Stimulated activated CD4-positive, alpha-beta T cell treated with anti-CD3 and anti-CD28 coated beads, Interleukin-2, amount 100 ng/mL, for 4 hours (primary cell): ENCODE measurements at places on chromosomes 13 and 19.
A peak's percentile ranks its signal among the peaks of the same experiment; 100 is the strongest.

DNA sequence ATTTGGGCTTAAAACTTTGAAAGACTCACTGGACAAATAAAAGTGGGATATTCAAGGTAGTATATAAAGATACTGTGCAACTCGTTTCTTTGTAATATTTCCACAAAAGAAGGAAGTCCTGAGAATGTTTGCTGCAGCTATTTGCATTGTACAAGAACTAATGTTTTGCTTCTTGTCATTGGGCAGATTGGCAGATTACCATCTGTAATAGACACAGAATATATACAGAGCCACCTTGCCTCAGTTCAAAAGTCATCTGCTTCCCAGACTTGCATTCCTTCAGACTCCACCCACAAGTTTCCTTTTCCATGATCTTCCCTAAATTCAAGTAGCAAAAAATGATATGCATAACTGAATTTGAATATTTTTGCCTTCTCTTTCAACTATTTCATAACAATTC lies 145.1 kb downstream of the EFNB2 start:
- no peak for DNase-seq

GRCh38 chr13:22077764-22078163 lies 406.9 kb downstream of the FGF9 start:
- DNase-seq = no peak

GRCh38 chr19:18292810-18293641 lies 11.6 kb upstream of the JUND start:
- DNase-seq = no peak

- DNase-seq = no peak
These were observed 50.4 kb downstream of the SACS start for GRCh38 chr13:23383151-23383550.

- DNase-seq = peak; percentile 52
These were observed at the start of gene IFI30 for GRCh38 chr19:18173572-18174288. Gene IFI30, plus strand, starts transcription at chr19:18173813. Its CDS starts 29 bp downstream, at chr19:18173842.

- DNase-seq = no peak
These were observed 391.5 kb upstream of the MIR17HG start for GRCh38 chr13:90956031-90956430.

DNA sequence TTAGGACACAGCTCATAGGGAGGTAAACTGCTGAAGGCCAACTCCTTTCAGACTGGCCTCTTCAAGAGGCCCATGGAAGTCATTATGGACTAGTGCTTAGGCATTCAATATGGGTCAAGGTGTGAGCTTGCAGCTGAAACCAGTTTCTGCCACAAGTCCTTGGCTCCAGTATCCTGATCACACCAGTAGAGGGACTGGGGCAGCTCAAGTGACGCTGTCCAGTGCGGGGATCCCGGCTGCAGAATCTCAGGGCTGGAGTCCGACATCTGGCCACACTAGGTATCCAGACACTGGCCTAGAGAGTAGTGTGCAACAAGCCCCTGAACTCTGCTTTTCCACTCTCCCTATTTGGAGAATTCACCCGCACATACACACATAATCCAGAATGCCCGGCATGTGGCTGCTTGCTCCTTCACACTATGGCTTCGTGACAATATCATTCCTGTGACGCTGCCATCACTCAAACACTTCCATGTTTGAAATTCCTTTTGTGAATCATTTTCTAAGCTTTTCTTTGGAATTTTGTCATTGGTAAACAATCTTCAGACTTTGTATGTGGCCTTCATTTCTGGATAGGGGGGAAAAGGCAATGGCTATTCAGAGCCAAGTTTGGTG lies 425.1 kb downstream of the EFNB2 start:
- no peak for DNase-seq

DNA sequence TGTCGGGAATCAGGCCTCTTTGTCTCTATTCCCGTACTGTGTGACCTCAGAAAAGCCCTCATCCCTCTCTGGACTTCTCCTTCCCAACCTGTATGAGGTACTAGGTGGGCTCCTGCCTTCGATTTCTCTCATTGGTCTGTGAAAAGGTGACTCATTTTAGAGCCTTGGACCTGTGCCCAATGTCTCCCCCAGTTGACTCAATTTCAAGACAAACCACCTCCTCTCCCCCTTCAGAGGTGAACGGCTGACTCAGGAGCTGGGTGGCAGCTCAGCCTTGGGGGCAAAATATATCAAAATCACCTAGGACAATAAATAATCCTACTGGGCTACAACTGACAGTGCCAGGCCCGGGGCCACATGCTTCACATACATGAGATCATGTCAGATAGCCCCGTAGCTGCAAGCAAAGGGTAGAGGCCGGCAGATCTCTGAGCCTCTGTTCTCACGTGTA lies 630 bp downstream of the COQ8B start:
- DNase-seq = peak; percentile 78

GRCh38 chr13:73952648-73953047 lies 181.6 kb downstream of the KLF12 start:
- no peak for DNase-seq

GRCh38 chr13:29429286-29429900 lies 166.1 kb downstream of the SLC7A1 start:
- DNase-seq = no peak

DNA sequence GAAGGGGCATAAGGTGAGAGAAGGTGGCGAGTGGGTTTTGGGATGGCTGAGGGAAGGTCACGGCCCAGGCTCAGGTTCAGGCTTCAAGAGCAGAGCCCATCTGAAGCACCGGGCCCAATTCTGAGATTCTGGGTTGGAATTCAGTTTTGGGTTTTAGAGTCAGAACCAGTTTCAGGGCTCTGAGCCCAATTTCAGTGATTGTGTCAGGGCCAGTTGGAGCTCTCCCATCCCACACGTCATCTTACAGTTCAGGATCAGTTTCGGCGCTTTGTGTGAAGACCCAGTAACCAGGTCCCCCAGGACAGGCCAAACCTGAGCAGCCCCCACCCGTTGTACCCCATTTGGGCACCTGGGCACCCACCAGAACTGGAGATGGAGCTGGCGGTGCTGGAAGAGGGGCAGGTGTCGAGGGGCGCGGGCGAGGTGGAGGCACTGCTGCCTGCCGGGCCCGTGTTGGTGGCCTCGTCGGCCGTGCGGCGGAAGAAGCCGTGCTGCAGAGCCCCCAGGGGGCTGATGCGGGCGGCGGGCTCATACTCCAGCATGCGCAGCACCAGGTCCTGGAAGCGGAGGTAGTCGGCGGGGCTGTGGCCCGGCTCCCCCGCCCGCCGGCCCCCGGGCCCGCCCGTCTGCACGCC lies 7.5 kb downstream of the DYRK1B start:
- DNase-seq = no peak

GRCh38 chr13:102042746-102043145 lies 359.1 kb downstream of the FGF14 start:
- DNase-seq = no peak

GRCh38 chr19:46186101-46186716 lies 38.2 kb downstream of the IGFL2 start:
- no peak for DNase-seq

DNA sequence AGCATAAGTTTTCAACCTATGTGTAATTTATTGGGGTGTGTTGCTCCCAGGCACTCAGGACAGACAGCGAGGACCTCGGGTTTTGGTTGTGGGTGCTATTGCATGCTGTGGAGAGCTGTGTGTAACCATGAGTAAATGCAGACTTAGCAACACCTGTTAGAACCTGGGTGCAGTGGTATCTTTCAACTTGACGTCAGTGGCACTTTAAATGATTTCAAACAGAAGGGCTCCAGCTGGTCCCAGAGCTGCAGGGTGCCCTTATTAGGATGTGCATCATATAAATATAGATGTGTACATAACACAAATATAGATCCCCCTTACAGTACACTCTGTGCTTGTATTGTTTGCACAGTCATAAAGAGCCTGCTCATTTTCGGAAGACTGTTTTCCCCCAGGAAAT lies 228.3 kb upstream of the IRS2 start:
- no peak for DNase-seq

GRCh38 chr19:50838239-50838638 lies 4.9 kb upstream of the KLK15 start:
- DNase-seq = no peak

GRCh38 chr13:113166266-113166665 lies 7.8 kb downstream of the PROZ start:
- no peak for DNase-seq

DNA sequence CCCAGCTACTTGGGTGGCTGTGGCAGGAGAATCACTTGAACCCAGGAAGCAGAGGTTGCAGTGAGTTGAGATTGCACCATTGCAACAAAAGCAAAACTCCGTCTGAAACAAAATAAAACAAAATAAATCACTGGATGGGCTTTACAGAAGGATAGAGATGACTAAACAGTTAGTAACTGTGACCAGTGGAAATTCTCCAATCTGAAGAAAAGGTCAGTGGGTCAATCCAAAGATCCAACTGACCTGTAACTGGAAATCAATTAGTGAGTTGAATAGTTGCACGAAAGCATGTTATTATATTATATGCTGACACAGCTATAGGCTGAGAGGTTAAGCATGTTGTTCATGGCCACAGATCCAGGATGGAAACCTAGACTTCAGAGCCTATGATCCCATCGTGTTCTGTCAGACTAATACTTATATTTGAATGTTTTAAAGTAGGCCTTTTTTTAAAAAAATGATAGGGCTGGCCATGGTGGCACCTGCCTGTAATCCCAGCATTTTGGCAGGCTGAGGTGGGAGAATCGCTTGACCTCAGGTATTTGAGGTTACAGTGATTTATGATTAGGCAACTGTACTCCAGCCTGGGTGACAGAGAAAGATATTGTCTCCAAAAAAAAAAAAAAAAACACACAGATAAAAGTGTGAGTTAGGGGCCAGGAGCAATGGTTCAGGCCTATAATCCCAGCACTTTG lies 1.4 kb downstream of the ECH1 start:
- no peak for DNase-seq

GRCh38 chr13:101139081-101139480 lies 277.2 kb downstream of the NALCN start:
- no peak for DNase-seq

GRCh38 chr13:93343097-93343496 lies 116.5 kb downstream of the GPC6 start:
- no peak for DNase-seq

GRCh38 chr19:718991-719512 lies 10.3 kb downstream of the PALM start:
- DNase-seq = no peak

- DNase-seq = no peak
These were observed 21.0 kb downstream of the SMIM24 start for GRCh38 chr19:3459089-3459881.

DNA sequence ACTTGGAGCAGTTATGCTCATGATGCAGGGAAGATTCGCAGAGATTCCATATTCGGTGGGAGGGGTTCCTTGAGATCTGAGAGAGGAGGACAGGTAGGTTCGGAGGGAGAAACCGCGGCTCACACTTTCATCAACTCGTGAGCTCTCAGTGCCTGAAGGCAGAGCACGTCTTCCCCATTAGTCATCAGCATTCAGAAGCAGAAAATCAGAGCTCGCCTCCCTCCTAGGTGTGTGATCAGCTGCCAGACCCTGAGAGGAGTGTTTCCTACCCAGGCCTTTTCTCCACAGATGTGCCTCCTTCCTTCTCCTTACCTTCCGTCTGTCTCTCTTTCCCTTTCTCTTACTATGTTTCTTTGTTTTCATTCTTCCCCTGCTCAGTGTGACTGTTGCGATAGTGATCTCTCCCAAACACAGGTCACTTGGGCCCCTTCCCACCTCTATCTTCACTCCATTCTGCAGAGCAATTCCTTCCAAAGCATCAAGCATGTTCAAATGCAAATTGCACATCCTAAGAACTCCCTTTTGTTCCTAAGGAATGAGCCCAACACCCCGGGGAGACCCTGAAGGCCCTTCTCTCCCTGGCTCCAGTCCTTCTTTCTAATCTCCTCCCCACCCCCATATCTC lies 389.5 kb downstream of the UQCRFS1 start:
- no peak for DNase-seq

DNA sequence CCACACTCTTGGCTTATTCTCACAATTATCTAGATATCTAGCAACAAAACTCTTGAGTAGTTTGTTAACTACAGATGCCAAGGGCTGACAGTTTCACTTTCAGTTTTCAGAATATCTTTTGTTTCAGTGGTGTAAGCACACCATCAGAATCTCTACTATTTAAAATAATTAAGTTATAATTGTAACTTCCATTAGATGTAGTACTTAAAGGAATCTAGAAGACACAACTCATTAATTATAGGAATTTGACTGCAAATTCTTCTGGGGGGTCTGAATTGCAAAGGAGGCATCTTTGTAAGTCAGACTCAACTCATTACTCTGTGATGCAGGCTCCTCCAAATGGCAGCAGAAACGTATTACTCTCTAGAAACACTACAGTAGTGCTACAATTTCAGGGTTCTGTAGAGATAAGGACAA lies 44.9 kb upstream of the USPL1 start:
- DNase-seq = no peak

DNA sequence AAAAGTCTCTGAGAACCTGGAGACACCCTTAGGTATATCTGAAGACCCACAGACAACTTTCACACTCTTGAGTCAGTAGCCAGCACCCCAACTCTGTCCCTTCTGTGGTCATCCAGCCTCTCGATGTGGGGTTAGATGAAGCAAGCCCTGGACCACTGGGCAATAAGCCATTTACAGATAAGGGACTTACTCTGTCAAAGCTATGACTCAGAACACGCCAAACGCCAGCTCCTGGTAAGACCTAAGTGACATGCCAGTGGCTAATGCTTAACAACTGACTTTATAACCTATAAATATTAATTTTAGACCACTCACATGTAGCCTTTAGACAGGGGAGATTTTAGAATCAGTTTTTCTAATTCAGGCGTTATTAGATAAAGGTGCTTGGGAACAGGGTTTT lies 85.7 kb downstream of the SHISA2 start:
- DNase-seq = no peak

DNA sequence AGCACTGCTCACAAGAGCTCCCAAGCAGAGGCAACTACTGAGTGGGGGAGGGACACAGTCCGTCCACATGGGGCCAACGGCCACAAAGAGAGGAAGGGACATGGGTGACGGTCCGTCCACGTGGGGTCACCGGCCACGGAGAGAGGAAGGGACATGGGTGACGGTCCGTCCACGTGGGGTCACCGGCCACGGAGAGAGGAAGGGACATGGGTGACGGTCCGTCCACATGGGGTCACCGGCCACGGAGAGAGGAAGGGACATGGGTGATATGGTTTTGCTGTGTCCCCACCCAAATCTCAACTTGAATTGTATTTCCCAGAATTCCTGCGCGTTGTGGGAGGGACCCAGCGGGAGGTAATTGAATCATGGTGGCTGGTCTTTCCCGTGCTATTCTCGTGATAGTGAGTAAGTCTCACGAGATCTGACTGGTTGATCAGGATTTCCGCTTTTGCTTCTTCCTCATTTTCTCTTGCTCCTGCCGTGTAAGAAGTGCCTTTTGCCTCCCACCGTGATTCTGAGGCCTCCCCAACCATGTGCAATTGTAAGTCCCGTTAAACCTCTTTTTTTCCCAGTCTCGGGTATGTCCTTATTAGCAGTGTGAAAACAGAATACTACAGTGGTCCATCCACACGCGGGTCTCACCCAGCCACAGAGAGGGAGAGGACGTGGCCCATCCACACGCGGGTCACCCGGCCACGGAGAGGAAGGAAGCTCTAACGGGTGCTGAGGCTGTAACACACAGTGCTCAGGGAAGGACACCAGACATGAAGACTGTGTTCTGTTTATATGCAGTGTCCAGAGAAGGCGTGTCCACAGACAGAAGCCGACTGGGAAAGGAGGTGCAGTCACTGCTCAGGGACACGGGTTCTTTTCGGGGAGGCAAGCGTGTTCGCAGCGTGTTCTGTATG lies 48.5 kb downstream of the GAS6 start:
- no peak for DNase-seq
